ENCODE measurements at places on chromosomes 7 and 10.

DNA sequence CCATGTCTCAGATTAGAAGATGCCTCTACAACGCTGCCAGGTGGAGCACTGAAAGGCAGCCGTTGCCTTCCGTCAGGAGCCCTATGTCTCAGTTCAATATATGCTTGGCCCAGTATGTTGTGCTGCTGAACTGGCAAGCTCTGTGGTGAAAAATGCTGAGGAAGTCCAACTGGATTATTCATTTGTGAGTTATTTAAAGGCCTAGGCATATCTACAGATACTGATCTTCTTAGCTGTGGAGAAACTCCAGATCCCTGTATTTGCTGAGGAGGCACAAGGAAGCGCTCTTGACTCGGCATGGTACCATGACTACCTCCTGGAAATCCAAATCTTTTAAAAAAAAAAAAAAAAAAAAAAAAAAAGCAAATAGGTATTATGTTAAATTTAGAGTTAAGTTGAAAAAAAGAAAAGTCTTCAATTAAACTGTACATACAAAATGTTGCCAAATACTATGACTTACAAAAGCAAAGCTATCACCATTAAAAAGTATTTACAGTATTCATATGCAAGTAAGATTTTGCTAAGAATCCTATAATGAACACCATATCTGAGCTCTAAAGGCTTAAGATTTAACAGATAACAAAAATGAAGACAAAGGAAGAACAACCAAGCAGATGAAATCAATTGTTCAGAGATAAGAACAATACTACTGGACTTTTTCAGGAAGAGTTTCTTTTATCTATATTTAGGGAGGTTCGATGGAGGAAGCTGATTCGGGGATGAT, 152.4 kb downstream of the GALNT11 start:
- DNase-seq, result no peak

DNA sequence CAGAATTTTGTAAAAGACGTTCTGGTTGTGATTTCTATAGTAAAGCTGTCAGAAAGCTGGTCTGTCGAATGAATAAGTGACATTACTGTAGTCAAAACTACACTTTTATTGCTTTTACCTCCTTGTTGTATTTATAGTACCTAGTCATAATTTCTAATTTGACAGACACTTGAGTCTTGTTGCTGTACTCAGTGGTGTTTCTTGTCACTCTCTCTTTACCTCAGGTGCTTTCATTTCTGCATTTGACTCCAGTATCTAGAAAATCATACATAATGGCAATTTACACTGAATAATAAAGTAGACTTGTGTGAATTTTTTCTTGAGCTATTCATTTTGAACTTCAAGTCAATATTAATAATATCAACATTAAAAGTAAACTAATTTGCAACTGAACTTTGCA, 257.6 kb upstream of the TEX47 start:
- DNase-seq, result no peak

DNA sequence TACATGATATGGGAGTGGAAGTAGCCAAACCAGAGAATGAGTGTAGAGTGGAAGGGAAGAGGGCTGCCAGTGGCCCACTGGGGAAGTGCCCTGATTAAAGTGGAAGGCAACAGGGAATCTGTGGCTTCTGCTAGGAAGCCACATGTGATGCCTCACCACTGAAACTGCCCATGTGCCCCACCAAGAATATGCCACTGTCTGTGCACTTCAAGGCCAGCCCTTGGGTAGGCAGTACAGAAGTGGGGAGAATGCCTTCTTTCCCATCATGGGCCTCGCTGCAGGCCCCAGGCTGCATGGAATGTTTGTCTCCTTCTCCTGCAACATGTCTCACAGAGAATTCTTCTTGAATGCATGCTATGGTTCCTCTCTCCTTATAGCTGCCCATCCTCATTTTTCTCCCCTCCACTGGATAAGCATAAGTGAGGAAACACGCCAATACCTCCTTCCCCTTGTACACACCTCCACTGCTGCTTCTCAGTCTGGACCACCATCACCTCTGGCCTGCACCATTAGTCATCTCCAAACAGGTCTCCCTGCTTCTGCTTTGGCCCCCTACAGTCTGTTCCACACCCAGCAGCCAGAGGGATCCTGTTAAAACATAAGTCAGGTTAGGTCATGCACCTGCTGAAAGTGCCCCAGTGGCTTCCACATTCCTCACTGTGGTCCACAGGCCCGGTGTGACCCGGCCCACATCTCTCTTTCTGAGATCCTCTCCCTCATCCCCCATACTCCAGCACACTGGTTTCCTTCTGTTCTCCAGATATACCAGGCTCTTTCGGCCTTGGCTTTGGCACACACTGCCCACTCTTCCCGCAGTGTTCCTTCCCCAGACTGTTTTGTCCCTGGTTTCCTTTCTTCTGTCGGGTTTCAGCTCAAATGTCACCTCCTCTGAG, 37.1 kb downstream of the SNX10 start:
- DNase-seq, result no peak

DNA sequence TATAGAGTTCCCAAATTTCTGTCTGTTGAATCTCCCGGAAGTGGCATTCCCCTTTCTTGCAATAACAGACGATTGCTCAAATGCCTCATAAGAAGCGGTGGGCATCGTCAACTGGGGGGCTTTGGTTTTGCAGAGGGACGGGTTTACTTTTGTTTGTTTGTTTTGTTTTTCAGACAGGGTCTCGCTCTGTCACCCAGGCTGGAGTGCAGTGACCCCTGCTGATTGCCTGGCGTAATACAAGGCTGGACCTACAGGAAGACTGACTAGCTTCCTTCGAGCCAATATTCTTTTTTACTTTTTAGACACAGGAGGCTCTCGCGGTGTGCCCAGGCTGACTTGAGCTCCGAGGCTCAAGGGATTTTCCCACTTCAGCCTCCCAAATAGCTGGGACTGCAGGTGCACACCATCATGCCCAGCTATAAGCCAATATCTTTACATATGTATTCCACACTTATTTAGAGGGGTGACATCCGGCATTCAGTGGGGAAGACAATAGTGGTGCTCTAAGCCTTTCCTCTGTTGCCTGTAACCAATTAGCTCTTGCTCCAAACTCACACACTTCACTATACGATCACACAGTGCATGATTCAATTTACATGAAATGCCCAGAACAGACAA, 58.1 kb downstream of the FHIP2A start:
- no peak for DNase-seq

DNA sequence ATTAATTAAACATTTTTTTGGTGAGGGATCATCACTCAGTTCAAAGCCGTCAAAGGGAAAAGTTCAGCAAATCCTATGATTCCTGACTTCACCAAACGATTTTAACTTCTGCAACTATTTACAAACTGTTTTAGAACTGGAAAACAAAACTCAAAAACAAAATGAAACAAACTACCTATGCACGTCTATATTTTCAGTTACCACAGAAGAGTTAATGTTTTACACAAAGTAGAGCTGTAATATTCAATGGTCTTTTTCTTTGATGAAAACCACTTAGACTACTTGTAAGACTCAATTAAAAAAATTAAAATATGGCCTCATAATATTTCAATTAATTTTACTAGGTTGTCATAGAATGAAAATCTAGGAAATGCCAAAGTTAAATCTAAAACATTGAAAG, 131.5 kb downstream of the ATE1 start:
- no peak for DNase-seq

DNA sequence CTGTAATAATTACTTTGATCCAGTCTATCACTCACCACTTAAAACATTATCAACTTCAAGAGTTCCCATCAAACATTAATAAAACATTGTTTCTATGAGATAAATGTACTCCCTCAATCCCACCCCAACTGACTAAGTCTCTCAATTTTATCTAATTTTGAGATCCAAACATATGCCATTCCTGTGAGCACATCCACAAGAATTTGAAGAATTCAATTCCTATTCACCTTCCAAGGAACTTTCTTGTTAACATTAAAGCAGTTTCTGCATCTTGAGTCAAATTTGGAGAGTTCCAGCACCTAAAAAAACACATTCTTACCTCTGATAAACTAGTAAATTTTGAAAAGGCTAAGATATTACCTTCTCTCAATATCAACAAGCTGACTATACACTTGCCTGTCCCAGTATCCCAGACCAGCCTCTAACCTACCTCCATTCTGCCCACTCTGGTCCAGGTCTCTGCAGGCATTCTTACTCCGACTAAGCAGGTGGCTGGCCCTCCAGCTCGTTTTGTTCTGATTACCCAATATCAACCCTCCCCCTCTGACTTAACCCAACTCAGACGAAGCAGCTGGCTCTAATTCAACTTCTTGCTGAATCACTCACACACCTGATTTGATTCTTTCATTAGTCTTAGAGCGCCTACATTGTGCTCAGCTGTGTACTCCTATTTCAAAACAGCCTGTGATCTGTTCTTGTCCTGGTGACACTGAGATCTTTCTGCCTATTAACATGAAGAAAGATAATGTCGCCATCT, 275.2 kb downstream of the IPMK start:
- DNase-seq, result no peak

DNA sequence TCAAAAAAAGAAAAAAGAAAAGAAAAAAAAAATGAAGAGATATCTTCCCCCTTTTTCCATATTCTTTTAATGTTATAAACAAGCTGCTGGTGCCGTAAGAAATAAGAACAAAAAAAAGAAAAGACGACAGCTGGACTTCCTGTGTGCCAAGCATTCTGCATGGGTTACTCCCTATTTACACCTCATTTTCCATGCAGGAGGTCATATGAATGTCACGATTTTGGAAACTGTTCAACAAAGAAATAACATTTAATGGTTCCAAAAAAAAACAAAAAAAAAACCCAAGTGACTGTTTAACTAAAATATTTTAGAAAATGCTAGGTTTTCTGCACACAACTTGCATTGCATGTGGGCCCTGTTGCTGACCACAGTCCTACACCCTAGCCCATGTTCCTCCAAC, 159.3 kb downstream of the TNS3 start:
- no peak for DNase-seq

- DNase-seq, result no peak
Observed at GRCh38 chr7:151016942-151017341, 7.4 kb downstream of the ATG9B start.

- DNase-seq, result no peak
Observed at GRCh38 chr7:12518920-12519681, 51.4 kb upstream of the SCIN start.

DNA sequence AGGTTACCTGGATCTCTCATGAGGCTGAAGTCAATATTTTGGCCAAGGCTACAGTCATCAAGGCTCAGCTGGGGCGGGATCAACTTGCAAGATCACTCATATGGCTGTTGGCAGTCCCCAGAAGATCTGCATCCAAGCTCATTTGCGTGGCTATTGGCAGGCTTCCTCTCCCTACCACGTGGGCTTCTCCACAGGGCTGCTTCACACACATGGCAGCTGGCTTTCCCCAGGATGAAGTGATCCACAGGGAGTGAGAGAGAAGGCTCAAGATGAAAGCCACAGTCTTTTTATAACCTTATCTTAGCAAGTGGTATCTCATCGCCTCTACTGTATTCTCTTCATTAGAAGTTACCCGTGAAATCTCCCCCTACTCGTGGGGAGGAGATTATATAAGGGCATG, 167.4 kb downstream of the TMEM26 start:
- DNase-seq, result no peak

- no peak for DNase-seq
Observed at GRCh38 chr7:84820481-84820880, 366.4 kb downstream of the SEMA3D start.

GRCh38 chr7:2559283-2559950, 638 bp downstream of the IQCE start:
- no peak for DNase-seq

GRCh38 chr7:23356726-23357125, 57.6 kb downstream of the MALSU1 start:
- no peak for DNase-seq

GRCh38 chr7:28858206-28858605, 99.9 kb downstream of the TRIL start:
- DNase-seq, result no peak

GRCh38 chr10:21737106-21737505, 203.1 kb downstream of the MLLT10 start:
- no peak for DNase-seq

DNA sequence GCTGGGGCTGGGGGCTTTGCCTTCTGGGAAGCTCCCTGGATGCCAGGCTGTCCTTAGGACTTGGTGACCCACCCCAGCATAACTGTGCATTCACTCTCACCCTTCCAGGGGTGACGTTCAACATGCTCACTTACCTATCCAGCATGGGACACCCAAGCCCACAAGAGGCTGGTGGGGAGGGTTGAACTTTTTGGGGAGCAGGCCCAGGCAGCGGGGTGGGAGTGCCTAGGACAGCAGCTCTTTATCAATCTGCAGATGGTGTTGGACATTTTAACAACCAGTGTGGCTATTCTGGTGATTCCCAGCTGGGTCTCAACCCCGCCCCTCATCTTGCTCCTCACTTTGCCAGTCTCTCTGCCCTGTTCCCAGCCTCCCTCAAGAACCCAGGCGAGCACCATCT, 86.4 kb downstream of the CDH23 start:
- no peak for DNase-seq

GRCh38 chr7:84654273-84654672, 459.7 kb upstream of the SEMA3A start:
- no peak for DNase-seq

DNA sequence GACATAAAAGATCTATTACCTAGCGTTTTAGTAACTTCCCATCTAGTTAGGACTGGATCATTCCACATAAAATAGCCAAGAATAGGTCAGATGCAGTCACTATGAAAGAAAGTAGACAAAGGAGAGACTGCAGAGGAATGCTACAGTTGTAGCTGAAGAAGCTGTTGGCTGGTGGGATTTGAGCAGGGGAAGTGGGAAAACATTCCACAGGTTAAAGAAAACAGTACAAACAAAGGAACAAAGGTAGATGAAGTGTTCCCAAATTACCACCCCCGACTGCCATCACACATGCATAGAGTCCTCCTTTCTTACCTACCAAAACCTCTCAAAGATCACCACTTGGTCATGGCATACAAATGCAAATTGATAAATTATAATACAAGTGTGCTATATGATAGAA, 41.8 kb downstream of the DLD start:
- DNase-seq, result no peak
